ENCODE measurements at places on chromosomes 12 and 14.

DNA sequence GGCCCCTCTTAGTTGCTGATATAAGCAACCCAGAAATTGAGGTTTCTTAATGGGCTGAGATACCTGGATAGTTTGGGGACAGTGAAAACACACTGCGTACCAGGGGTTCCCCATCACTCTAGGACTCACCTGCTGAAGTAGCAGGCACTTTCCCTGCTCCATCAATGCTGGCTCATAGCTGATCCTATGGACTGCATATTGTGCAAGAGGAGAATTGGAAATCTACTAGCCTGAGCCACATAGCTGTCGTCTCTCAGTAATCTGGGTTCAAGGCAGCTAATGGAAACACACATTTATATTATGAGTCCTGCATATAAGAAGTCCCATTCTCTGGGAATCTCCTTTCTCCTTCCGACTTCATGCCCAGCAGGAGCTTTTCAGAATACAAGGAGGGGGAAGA, 7.3 kb upstream of the DUSP6 start:
- DNase-seq = no peak

DNA sequence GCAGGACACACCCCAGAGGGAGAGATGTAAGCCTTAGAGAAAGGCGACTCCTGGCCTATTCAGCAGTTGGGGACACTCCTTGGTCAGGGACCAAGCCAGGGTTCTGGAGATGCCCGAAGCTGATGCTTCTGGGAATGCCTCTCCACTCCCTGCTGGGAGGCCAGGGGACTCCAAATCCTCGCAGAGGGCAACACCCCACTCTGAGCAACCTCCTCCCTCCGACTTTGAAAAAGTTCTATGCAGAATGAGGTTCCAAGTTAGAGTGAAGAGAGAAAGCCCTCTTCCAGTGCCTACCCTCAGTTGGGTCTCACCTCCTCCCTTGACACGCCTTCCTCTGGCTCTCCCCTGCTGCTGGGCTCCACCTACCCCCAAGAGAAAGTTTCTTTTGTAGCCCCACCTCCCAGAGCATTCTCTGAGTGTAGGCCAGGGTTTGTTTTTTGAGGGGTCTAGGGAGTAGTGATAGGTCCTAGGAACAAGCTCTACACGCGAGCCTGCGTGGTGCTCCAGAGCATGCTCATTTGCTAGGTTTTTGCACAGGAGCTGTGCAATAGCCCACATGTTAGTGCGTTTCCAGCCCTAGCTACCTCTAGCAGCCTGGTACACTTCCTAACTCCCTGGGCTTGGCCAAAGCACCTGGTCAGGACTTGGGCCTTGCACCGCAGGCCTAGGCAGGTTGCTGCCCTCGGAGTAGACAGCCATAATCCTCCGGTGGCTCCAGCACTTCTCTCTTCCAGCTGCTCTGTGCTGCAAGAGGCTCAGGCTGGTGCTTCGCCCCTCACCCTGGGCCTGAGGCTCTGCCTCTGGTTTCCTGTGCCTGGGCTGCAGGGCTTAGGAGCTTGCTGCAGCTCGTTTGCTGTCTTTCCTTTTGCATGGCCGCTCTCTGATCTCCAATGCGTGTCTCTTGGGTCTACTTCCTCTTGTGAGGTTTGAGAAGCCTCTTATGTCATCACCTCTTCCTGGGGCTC, 590 bp upstream of the CEBPE start:
- DNase-seq = peak; percentile 52

DNA sequence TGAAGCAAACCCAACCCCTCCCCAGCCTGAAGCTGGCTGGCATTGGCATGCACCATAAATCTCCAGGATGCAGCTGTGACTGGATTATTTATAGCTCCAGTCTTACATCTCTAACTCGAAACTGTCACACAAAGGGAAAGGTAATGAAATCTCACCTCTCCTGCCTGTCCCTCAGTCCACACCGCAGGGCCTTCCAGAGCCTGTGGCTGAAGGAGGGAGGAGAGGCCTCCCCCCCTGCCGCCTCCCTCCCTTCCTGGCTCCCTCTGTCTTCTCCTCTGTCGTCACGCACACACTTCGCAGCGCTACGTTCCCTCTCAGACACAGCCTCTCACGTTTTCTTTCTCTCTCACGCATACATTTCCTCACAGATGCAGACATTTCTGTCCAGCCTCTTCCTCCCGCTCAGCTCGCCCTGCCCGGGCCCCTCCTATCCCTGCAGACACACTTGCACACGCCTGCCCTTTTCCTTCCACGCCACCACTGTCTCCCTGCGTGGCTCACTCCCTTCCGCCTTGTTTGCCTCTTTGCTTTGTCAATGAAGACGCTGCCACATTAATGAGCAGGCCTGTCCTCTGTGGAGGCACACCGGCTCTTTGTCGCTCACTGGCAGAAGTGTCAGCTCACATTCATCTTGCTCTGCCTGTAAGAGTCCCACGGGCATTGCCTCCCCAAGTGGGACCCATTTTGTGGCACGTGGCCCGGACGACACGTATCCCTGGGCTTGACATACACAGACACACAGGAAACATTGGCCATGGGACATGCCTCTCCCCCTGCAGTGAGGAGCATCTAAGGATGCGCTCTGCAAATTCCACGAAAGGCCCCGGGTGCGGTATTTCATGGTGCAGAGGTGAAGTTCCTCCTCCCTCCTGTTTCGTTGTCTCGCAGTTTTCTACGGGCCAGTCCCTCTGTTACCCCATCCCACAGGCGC, 27.9 kb downstream of the IRF2BPL start:
- DNase-seq = no peak

DNA sequence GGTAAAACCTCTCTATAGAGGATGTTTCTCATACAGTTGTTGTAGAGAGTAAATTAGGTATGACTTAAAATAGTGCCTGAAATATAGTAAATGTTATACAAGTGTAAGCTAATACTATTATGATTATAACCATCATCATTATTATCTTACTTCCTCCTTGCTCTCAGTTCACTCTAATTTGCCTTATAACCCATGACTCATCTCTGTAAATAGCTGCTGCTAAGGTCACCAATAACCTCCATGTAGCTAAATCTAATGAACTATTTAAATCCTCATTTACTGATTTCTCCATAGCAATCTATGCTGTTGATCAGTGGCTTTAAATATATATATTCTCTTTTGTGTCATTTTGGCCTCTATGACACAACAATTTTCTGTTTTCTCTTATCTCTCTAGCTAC, 109.6 kb downstream of the RMST start:
- DNase-seq = no peak

- no peak for DNase-seq
Observed at GRCh38 chr12:53103860-53104305, 597 bp downstream of the SOAT2 start.

GRCh38 chr12:49052451-49053208, 8.0 kb downstream of the KMT2D start:
- DNase-seq = no peak

GRCh38 chr12:95962222-95962621, 19.1 kb downstream of the AMDHD1 start:
- no peak for DNase-seq

Data from ecto neural progenitor cell (in vitro differentiated cells).